ENCODE measurements at places on chromosomes 7 and 10.

GRCh38 chr7:28560767-28561166 lies 148.4 kb downstream of the CREB5 start:
- DNase-seq = no peak

- peak; percentile 15 for DNase-seq
These were observed 38.6 kb upstream of the RSBN1L start for GRCh38 chr7:77657427-77658224.

DNA sequence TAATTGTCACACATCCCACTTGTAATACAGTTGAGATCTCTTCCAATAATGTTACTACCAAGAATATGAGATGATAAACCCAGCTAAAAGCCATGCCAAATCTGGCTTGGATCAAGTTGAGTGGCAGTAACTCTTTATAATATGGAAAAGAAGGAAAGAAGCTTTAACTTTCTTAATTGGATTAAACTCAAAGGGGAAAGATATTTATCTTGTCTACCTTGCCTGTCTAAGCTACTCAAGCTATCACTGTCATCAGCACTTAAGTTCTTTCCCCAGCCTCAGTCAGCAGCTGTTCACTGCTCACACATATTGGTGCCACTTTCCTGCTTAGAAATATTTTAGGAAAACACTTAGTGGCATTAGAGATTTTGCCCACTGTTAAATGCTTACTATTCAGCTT lies 350.7 kb downstream of the IPMK start:
- no peak for DNase-seq

GRCh38 chr7:87476179-87476557 lies 688 bp upstream of the ABCB4 start:
- no peak for DNase-seq

DNA sequence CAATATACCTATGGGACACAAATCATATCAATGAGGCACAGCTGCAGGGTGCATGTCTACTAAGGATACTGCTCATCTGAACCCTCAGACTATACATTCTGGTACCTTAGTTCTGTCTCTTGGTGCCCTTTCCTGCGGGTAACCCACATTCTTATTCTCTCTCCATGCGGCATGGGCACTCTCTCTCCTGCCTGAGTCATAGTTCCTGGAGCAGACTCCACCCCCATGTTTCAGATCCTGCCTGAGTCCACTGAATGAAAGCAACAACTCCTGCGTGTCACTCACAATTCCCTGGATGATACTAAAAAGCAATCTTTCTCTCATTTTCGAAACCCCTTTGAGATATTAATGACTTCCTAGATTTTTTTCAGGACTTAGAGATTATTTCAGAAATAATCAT lies 653.1 kb upstream of the C7orf33 start:
- no peak for DNase-seq

DNA sequence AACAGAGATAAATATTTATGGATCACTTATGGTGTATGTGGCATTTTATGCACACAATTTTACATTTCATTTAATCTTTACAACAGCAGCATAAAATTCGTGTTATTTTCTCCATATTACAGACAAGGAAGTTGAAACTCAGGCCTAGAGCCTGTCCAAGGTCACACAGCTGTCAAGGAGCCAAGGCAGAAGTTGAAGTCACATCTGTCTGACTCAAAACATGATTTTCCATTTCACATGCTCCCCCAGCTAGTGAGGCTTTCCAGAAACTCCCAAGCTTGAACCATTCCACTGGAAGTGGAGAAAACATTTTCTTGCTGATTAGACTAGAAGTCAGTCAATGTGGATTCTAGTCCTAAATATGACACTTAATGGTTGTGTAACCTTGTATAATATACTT lies 110.5 kb downstream of the HECTD2 start:
- no peak for DNase-seq

GRCh38 chr7:149071641-149072437 lies 18.7 kb downstream of the ZNF786 start:
- DNase-seq = no peak

GRCh38 chr10:95818010-95818409 lies 62.0 kb downstream of the ENTPD1 start:
- no peak for DNase-seq

- DNase-seq = no peak
These were observed 101.3 kb upstream of the DNAJB12 start for GRCh38 chr10:72455889-72456595.

DNA sequence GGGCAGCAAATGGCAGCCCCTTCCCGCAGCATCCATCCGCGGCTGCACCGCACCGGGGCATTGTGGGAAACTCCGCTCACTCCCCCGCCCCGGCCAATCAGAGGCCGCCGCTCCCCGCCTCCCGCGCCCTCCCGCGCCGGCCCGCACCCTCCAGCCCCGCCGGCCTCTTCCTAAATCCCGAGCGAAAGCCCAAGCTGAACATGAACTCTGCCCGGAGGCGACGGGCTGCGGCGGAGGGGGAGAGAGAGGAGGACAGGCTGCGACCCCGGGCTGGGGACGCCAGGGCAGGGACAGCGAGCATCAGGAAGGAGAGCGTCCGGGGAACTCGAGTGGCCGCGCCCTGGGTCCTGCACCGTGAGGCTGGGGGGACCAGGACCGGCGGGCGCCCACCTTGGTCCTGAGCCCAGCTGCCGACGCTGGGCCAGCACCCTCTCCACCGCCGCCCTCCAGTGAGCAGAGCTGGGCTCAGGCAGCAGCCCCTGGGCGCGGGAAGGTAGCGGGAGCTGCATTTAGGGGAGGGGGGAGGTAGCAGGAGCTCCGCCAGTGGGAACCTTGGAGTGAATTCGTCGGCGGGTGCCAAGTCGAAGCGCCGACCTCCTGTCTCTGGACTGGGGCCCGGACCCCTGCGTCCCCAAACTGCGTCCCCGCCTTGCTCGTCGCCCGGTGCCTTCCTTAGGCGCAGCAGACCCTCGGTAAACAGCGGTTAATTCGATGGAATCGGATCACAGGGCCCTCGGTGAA lies at the start of gene DGKI:
TSS of gene DGKI (minus strand) at position 148 of the 741 bp plus-strand sequence.
- no peak for DNase-seq

DNA sequence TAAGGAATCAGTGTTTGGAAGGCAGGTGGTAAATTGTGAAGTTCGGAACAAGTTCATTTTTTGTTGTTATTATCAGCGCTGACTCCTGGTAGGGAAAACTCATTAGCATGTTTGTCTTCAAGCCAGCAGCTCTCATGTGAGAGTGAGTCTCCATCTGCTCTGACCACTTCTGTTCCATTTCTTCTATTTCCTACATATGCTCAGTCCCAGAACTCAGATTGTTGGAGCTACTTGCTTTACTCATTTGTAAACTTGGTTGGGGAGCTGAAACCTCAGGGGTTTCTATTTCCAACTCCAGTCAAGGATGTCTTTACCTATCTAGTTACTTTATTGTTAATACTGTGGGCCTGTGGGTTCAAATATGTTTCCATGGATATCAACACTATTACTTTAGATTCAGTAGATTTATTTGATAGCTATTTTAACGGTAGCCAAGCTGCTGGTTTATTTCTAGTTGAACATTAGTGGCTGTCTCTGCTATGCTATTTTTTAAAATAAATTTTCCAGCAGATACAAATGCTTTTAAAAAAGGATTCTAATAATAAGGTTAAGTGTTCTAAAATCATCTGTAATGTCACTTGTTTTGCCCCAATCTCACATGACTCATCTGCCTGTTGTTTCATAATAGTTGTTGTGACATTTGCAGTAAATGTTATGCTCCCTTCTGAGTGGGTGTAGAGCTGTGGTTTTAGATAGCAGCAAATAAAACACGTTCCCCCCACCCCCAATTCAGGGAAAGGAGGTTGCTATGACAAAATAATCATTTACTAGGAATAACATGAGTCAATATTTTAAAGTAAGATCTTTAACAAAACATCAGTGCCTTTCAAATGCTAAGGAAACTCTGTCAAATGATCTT lies 143.3 kb downstream of the HDAC9 start:
- DNase-seq = no peak

GRCh38 chr10:23693501-23693901 lies 254.6 kb downstream of the OTUD1 start:
- no peak for DNase-seq

DNA sequence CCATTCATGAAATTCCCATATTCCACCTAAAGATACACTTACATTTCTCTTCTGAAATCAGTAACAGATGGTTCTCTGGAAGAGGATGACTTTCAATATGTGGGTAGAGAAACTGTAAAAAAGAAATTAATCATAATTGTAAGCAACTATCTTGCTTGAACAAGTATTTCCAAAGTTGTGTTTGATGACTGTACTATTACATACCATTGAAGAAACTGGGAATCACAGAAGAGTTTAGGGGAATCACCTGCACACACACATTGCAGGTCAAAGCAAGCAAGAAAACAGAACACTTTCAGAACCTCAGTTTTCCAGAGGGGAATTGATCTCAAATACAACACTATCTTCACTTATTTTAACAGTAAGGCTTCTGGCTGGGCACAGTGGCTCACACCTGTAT lies 33.6 kb downstream of the GSAP start:
- DNase-seq = no peak

- DNase-seq = no peak
These were observed 650.7 kb downstream of the INHBA start for GRCh38 chr7:41052201-41052600.

DNA sequence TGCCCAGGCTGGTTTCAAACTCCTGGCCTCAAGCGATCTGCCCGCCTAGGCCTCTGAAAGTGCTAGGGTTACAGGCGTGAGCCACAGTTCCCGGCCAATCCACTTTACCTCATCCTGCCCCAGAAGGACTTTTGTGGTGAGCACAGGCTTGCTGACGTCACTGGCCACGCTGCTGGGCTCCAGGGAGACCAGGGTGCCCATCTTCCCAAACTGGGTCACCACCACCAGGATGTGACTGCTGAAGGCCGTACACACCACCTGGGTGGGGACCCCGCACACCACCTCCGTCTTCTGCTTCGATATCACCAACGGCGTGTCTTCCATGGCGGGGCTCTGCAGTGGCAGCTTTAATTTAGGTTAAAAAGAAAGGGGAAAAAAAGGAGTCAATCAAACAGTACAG lies 816 bp downstream of the PSMG3 start:
- no peak for DNase-seq

DNA sequence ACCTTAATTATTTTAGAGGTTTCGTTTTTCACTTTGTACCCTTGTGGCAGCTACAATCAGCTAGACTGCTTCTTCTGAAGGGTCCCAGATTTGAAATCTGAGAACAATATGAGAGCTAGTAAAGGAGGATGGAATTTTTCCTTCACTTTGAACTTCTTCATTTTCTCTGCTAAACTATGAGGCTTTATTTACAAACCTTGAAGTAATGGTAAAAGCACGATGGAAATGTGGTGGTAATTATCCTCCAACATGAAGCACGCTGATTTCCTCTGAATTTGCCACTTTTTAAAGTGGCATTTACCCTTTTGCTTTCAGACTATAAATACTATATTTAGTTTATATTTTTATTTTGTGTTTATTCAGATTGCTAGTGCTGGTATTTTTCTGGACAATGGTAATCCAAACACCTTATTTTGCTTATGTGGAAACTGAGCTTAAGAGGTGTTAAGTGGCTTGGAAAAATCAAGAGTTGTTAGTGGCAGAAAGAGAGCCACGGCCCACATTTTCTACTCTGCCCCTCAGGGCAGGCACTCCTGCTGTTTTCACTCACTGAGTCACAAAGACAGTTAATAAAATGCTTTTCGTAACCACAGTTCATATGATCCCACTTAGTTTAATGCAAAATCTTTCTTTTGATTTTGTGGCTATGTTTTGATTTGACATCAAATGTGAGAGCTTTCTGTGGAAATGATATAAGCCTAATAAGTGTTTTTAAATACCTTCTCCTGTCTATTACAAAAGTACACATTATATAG lies 2.7 kb downstream of the SSMEM1 start:
- DNase-seq = no peak

DNA sequence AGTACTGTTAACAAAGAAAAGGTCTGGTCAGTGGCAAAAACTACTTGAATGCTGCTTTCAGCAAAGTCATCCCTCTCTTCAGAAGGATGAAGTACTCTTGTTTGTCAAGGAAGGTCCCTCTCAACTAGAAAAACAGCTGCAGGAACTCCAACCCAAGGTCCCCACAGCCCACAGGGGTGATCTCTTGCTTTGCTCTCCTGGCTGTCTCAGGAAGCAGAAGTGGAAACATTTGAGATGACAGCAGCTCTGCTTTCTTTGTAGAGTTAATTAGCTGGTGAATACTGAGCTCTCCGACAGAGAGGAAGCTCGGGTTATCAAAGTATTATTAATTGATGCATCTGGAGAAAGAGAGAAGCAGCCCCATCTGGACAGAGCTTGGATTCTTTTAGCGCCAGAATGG lies 25.4 kb upstream of the LRGUK start:
- no peak for DNase-seq

- no peak for DNase-seq
These were observed 104.7 kb downstream of the GPR85 start for GRCh38 chr7:112981966-112982365.

DNA sequence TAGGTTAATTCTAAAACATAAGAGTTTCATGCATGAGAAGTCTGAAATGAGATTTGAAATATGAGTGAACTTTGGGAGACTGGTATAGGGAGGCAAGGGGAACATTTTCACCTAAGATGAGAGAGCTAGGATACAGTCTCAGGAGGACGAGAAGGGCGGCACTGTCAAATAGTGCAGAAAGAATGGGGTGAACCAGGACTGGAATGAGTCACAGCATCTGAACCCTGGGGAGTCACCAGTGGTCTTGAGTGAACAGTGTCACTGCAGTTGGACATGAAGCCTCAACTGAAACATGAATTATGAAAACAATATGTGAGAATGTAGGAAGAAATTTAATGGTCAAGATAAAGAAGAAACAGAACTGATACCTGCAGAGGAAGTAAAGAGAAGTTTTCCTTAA lies 33.8 kb downstream of the GNG11 start:
- DNase-seq = no peak

DNA sequence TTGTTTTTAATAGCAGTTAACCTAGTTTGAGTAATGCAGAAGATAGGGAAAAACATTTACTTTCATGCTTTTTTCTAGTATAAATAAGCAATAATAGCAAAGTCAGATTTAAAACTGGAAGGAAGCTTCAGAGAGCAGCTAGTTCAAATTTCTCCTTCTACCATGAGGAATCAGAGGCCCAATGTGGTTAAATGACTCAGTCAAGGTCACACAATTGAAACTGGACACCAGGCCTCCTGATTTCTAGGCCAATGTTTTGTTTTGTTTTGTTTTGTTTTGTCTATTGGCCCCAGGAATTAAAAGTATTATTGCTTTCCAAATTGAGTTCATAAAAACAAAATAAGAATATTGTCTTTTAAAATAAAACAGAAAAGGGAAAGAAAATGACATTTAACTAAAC lies 122.3 kb downstream of the TRIL start:
- DNase-seq = no peak

DNA sequence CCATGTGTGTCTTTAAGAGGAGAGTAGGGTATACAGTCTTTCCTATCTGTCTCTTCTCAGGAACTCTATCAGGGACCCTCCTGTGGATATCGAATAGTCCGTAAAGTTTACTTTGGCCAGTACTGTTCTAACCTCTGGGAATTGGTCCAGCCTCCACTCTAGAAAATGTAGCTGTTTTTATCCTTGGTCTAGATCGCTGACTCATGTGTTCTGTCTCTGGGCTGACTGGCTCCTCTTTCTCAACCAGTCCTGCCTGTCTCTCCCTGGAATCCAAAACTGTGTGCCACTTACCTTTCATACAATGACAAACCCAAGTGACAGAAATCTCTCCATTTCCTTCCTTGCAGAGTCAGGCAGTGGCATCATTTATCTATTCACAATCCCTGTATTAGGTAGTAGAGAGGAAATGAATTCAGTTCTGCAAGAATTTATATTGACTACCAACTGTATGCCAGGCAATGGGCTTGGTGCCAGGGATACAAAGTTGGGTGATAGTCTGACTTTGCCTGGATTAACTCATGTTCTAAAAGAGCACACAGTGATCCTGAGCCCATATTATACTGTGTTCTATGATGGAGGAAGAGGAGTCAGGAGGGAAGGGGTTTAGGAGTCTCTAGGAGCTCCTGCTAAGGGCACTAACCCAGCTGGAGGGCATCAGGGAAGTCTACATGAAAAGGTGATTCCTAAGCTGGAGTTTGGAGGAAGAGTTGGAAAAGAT lies 232.7 kb downstream of the LRMDA start:
- no peak for DNase-seq

All from thymus (tissue), 14 donors.